Muscle of leg (tissue), 16 donors: ENCODE measurements at places on chromosomes 7 and 10.
A peak's percentile ranks its signal among the peaks of the same experiment; 100 is the strongest.

DNA sequence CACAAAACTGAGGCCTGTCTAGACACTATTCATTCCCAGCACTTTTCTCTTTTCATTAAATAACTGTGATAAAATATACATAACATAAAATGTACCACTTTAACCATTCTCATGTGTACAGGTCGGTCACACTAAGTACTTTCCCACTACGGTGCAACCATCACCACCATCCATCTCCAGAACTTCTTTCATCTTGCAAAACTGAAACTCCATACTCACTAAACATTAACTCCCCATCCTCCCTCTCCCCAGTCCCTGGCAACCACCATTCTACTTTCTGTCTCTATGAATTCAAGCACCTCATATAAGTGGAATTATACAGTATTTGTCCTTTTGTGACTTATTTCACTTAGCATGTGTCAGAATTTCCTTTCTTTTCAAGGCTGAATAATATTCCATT lies 53.0 kb downstream of the ARHGAP12 start:
- DNase-seq: no peak

DNA sequence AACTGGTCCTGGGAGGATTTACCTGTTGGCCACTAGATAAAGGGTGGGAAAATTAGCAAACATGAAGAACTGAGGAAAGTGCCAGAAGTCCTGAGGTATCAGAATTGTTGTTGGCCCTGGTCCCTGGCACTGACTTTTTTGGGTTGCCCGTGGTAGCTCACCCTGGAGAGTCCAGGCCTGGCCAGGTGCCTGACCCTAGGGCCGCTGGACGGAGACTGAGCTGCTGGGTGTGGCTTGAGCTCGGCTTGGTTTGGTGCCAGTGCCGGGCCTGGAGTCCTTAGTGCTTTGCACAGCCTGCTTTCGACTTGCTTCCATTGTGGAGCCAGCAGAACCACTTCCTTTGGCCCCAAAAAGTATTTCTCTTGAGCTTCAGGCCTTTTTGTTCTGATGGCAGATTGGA lies 12.9 kb downstream of the MDH2 start:
- DNase-seq: no peak

- DNase-seq: no peak
These were observed 86.0 kb upstream of the FGFR2 start for GRCh38 chr10:121684276-121684675.

GRCh38 chr7:121002048-121002756 lies 13.7 kb downstream of the CPED1 start:
- peak; percentile 90 for DNase-seq

DNA sequence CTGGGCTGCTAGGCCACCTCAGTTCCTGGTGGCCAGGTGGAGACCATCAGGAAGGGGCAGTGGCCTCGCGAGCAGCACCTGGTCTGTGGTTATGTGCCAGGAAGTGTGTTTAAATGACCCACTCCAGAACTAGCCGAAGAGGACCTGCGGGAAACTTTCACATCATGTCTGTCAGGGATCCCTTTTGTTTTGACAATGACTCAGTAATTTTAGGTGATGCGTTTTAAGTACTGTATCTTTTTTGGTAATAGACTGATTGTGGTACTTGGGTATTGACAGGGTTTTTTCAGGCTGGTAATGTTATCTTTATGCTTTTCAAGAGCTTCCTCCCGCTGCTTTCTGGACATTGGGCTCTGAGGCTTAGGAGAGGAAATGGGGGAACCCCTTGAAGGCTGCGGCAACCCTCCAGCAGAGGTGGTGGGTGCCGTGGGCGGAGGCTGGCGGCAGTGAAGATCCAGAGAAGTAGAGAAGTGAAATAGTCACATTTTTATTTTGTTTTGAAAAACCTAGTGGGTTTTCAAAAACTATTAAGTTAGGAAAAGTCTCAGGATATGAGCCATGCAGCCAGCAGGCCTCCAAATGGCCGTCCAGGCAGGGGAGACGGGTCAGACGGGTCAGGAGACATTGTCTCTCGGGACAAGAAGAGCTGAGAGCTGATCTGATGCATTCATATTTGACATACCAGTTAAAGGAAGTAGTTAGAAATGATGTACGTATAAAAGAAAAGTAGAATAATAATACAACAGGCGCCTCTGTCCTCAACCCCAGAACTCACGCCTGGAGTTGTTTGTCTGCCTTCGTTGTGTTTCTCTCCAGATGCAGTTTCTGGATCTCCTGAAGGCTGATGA lies 27.7 kb downstream of the PPP2R2D start:
- peak; percentile 9 for DNase-seq

GRCh38 chr7:107071129-107071528 lies 26.6 kb downstream of the PRKAR2B start:
- DNase-seq: no peak

DNA sequence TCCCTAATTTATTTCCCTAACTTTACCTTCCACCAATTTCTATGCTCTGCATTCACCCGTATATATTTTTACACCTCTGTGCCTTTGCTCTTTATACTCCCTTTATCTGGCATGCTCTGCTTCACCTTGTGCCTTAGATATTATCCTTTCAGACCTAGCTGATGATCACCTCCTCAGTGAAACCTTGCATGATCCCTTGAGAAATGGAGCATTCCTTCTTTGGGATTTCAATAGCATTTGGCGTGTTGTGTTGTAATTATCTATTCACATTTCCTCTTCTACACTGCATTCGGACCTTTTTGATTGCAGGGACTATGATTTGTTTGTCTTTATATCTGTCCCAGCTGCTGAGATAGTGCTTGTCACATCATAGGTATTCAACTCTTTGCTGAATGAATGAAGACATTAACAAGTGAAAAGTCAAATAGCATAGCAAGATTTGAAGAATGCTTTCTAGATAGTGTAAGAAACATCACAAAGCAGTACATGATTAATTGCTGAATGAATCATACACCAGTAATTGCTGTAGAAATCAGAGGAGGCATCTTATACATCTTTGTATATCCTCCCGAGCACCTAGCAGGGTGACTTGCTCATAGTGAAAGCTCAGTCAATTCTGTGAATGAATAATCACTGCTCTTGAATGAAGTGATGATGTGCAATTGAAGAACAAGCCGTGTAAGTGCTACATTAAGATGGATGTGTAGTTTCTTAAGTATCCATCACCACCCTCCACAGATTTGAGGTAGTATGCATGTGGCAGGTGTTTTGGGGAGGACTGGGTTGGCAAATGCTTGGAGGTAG lies 2.0 kb upstream of the TM9SF3 start:
- DNase-seq: no peak

- no peak for DNase-seq
These were observed 42.3 kb downstream of the RGS10 start for GRCh38 chr10:119500123-119500795.

DNA sequence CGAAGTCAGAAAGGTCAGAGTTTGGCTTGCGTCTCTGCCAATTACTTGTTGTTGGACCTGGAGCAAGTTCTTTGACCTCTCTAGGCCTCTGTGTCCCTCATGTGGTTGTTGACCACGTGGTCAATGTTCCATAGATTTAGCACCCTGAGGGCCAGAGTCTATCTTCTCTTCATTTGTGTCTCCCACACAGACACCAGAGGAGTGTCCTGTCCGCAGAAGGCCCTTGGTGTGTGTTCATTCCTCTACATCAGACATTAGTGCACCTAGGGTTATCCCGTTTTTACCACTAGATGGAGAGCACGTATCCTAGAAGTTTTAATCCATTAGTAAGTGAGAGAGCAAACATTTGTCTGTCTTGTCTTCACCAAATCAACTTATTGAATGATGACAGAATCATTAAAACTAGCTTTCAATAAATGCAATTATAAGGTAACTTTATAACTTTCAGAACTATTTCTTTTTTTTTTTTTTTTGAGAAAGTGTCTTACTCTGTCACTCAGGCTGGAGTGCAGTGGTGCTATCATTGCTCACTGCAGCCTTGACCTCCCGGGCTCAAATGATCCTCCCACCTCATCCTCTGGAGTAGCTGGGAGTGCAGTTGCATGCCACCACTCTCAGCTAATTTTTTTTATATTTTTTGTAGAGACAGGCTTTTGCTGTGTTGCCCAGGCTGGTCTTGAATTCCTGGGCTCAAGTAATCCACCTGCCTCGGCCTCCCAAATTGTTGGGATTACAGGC lies 122.5 kb upstream of the ANKRD1 start:
- DNase-seq: peak; percentile 53

DNA sequence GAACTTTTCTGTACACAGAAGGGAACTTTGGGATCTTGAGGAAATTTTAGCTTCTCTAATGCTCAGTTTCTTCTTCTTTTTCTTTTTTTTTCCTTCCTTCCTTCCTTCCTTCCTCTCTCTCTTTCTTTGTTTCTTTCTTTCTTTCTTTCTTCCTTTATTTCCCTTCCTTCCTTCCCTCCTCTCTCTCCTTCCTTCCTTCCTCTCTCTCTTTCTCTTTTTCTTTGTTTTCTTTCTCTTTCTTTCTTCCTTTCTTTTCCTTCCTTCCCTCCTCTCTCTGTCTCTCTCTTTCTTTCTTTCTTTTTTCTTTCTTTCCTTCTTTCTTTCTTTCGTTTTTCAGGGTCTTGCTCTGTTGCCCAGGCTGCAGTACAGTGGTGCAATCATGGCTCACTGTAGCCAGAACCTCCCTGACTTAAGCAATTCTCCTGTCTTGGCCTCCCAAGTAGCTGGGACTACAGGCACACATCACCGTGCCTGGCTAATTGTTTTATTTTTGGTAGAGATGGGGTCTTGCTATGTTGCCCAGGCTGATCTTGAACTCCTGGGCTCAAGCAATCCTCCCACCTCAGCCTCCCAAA lies 58.6 kb upstream of the SDK1 start:
- no peak for DNase-seq

DNA sequence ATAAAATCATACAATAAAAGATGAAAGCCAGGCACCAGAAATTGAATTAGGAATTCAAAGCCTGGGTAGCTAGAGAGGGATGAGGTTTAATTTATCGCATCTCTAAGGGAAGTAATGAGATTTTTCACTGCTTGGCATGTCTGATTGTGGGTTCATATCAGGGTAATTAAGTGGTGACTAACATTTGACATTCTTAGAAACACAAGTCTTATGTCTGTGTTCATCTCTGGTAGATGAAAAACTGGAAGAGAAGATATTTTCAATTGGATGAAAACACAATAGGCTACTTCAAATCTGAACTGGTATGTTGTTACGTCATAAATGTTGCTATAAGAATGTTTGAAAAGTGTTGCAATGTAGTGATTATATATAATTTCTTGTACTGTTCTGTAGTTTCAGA lies 36.8 kb upstream of the ARMS2 start:
- DNase-seq: no peak

GRCh38 chr7:30930621-30931020 lies 19.0 kb downstream of the AQP1 start:
- DNase-seq: peak; percentile 53

GRCh38 chr10:71512761-71513539 lies 116.2 kb downstream of the CDH23 start:
- no peak for DNase-seq

DNA sequence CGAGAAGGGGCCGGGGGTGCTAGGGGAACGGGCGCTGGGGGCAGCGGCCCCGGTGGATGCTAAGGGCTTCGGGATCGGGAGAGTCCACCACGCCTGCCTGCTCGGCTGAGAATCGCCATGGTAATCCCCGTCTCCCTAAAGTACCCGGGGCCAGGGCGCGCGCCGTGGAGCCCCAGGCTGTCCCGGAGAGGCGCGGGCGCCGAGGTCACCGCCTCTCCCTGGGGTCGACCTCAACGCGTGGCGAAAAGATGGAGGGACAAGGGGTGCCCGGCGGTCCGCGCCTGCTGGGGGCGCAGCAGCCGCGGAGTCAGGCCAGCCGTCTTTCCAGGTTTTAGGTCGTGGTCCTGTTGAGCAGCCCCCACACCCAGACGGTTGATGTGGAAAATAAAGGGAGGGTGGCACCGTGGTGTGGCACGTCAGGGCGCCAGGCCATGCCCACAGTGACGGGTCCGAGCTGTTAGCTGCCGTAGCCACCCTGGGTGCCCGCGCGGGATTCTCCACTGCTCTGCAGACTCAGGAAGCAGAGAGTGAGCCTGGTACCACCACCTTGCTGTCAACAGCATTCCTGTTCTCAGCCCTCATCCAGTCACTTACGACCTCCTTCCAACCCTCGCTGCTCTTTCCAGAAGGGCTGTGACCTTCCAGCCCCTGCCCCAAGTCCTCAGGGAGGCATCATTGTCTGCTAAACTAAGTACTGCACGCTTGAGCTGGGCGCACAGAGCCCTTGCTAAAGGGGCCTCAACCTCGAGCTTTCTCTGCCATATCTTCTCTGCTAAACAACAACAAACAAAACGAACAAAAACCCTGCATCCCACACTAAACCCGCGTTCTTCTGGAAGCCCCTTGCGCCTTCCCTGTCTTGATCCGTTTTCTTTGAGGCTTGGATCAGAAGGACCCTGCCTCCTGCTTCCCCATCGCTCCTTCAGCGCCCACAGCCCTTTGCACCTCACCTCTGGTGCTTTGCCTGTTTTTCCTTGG lies 666 bp downstream of the SMKR1 start:
- DNase-seq: no peak

DNA sequence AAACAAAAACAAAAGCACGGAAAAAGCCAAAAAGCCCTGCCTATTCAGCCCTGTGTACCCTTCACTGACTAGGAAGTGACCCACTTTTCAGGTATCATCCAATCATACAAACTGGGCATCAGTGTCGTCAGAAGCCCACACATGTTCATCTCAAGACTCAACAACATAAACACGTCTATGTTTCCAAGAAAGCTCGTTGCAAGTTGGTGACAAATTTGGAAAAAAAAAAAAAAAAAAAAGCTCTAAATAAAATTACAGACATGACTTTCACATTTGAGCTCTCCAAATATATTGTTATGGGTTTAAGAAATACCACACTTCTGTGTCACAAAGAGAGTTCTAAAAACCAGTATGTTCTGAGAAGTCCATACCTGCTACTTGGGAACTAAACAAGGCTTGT lies 204.7 kb upstream of the KLF14 start:
- no peak for DNase-seq

GRCh38 chr7:142905759-142906158 lies 20.2 kb upstream of the TRPV6 start:
- DNase-seq: no peak

DNA sequence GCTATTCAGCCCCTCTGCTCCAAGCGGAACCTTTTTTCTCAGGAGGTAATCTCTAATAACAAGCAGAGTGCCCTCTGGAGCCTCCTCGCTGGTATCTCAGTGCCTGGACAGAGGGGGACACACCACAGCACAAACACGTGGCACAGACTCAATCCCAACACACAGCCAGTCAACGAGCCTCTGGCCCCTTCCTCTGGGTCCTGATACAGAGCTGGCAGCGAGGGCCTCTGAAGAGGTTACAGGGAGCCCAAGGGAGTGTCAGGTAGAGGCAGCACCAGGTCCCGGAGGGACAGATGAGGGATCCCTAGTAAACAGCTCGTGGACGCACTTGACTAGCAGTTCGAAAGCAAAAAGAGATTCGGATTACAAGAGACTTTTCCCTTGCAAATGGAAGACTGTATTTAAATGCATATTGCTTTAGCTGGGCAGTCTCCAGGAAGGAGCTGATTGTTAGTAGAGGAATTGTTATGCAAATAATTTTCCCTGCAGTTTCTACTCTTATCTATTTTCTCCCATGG lies 14.1 kb downstream of the CXCL12 start:
- DNase-seq: no peak

- DNase-seq: no peak
These were observed 23.0 kb downstream of the PTPRN2 start for GRCh38 chr7:158564663-158565035.
